HT1080 (cell line): ENCODE measurements at places on chromosomes 2 and 18. TPM values are rescaled to one million over a fixed set of nuclear protein-coding genes. Genes with fewer than 3 reads are reported as not detected.

DNA sequence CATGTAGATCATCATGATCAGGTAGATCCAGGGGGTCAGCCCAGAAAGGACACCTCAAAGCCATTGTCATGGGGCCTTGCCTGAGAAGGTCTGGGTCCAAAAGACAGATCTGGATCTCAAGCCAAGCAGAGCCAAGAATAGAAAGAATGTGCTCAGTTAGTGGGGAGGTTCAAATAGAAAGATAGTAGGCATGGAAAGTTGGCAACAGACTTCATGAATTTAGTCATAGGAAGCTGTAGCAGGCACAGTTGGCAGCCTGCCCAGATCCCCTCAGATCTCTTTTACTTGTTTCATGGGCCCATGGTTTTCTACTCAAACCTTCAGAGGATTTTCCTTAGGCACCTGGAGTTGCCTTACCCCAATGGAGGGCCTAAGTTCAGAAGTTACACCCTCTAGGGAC is 767.0 kb downstream of the SLC4A3 start:
- peak; percentile 72 for DNase-seq

DNA sequence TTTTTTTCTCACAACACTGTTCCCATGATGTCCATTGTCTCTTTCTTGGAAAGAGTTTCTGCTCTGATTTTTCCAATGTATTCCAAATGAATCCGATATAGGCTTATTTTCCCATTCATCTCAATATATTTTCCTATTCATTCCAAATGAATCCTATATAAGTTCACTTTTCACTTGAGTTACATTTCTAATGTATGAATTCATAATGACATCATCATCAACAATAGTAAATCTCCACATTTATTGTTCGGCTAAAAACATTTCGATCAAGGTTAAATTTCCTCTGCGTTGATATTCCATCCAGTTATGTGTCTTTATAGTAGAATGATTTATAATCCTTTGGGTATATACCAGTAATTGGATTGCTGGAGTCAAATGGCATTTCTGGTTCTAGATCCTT is 76.7 kb upstream of the SLC8A1 start:
- DNase-seq, result no peak

DNA sequence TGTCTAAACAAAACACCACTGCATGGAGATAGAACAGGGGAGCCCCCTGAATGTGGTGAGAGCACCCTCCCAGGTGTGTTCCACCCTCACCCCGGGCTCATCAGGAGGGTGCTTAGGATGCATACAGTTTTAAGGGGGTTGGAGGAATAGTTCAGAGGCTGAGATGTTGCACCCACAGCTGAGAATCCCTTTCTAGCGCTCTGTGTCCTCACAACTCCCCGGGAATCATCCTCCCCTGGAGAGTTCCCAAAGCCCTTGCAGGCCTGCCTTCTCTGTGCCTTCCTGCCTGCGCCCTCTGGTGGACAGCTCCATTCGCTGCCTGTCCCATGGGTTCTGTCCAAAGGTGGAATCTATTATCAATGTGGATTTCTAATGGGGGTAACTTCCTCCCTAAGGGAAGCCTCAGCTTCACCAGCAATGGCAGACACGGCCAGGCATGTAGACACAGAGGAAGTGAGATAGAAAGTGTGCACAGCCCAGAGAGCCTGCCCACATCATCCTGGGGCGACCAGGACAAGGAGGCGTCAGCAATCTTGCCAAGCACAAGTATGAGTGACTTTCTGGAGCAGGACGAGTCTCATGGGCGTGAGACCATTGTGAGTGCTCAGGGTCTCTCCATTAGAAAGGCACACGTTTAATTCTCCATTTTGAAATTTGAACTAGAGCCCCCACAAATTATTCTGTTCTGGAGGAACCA is 1.2 kb upstream of the UGT1A5 start:
- peak; percentile 45 for DNase-seq

DNA sequence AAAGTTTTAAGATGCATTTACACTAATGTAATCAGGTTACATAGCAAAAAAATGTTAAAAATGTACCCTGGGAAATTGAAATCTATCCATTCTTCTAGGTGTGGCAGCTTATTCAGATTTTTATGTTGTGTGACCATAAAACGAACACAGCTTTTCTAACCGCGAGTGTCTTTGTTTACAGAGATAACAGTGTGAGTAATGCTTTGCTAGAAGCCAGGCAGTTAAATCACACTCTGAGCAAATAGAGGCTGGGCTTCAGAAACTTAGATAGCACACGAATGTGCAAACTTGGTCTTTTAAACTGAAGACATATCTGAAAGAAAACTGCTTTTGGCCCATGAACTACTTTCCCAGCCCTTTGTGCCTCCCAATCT is 116.1 kb downstream of the SPTBN1 start:
- peak; percentile 89 for DNase-seq

The OTOS gene
- not detected in 2 replicates for total RNA-seq
